ENCODE measurements at places on chromosomes 2 and 18.

DNA sequence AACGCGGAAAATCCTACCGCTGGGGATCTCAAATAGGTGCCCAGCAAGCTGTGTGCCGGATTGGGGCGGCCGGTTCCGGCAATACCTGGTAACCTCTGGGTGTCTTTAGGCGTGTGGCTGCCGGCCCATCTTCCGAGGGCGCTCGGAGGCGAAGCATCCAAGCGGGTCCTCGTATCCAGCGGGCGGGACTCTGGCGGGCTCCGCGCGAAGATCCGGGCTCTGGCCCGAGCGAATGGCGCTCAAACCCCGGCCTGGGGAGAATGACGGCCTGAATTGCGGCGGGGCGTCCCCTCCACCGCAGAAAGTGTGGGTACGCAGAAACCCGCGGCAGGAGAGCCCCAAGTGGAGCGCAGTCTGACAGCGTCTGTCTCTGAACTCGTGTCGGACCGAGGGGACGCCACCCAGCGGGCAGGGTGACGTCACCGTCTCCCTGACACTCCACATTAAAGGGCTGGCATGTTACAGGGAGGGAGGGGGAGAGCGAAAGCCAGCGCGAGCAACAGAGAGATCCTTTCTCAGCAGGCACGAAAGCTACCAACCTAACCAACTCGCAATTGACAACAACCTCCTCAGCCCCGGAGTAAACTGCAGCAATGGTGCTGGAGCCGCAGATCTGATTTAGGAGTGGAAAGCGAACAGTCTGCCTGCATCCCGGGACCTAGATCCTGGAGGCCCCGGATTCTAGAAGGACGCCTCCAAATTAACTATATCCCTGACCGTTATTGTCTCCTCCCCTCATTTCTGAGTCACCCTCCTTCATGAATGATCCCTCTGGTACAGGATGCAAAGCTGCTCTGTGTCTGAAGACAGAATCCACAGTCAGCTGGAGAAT, at the start of gene SKOR2:
Gene SKOR2 (minus strand): TSS at position 372 of the 832 bp plus-strand sequence. CDS start 2,477 bp downstream, outside the sequence.
- no peak for DNase-seq

GRCh38 chr2:107542314-107542740, 284.4 kb upstream of the RGPD4 start:
- DNase-seq, result no peak

DNA sequence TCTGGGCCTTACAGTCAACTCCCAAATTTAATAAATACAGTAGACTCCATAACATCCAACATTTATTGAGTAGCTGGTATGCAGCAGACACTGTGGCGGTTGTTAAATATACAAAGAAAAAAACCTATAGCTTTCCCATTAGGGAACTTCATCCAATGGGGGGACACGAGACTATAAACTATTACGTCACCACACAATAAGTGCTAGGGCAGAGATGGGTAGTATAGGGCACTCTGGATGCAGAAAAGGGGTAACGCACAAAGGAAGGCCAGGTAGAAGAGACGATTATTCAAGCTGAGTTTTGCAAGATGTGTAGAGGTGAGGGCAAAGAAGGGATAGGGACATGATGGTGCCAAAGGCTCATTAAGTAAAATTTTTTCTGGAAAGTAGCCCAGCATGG, 10.8 kb downstream of the CHN1 start:
- DNase-seq, result no peak

DNA sequence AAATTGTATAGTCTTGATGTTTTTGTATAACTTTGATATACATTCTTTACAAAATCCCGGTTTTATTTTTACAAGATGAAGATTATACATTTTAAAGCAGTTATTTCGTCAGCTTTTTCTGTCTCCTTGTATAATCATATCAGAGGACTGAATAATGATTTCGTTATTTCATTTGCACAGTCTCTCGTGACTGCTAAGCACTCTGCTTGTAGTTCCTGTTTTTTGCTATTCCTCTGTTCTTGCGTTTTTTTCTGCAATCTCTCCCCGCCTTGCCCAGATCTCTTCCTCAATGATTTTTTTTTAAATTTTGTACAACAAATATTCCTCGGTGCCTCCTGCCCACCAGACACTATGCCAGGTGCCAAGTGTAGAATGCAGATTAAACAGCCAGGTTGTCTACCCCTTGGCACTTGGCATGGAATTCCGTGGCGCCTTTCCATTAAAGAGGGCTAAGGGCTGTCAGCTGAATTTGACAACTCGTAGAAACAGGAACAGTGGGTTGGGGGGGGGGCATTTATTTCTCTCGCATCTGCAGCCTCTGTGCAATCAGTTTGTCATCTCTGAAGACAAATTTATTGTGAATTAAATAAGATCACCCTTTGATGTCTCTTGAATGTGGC, 69.6 kb downstream of the KLHL29 start:
- no peak for DNase-seq

- DNase-seq, result no peak
Measured at GRCh38 chr2:80149991-80150390, 154.6 kb downstream of the LRRTM1 start.

GRCh38 chr2:159225025-159226016, 61.2 kb downstream of the WDSUB1 start:
- DNase-seq, result no peak

DNA sequence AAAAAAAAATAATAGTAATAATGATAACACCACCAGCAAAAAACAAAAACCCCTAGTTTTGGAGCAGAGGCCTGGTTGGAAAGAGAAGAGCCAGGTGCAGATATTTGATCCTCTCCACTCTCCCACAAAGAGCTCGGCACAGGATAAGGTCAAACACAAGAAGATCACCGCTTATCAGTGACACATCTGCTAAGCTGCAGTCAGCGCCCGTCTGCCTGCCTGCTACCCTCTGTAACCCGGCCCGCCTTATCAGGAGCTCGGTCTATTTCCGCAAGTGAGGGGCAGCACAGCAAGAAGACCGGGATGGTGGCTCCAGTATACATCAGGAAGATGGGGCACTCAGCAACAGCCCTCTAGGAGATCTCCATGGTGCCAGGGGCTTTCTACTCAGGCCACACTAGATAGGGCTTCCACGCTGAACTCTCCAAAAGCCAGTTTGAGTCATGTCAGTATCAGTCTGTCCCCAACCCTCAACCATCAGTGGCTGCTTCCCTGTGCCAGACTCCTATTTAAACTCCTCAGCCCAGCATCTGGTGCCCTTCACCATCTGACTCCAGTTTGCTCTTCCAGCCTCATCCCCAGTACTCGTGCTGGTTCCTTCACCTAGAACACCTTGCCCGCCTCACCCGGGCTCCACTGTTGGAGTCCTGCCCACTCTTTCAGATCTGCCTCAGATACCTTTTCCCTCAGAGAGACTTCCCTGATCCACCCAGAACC, 67.3 kb upstream of the PPP1CB start:
- DNase-seq, result no peak

GRCh38 chr18:35707247-35707646, 125.7 kb downstream of the GALNT1 start:
- no peak for DNase-seq
